NCI-H187 (cell line): ENCODE measurements at places on chromosomes 13 and 19.

GRCh38 chr13:44752164-44752563 is 176.0 kb upstream of the TSC22D1 start:
- DNase-seq: no peak

GRCh38 chr19:18280247-18281081 is 958 bp downstream of the JUND start:
- DNase-seq: peak; percentile 60

DNA sequence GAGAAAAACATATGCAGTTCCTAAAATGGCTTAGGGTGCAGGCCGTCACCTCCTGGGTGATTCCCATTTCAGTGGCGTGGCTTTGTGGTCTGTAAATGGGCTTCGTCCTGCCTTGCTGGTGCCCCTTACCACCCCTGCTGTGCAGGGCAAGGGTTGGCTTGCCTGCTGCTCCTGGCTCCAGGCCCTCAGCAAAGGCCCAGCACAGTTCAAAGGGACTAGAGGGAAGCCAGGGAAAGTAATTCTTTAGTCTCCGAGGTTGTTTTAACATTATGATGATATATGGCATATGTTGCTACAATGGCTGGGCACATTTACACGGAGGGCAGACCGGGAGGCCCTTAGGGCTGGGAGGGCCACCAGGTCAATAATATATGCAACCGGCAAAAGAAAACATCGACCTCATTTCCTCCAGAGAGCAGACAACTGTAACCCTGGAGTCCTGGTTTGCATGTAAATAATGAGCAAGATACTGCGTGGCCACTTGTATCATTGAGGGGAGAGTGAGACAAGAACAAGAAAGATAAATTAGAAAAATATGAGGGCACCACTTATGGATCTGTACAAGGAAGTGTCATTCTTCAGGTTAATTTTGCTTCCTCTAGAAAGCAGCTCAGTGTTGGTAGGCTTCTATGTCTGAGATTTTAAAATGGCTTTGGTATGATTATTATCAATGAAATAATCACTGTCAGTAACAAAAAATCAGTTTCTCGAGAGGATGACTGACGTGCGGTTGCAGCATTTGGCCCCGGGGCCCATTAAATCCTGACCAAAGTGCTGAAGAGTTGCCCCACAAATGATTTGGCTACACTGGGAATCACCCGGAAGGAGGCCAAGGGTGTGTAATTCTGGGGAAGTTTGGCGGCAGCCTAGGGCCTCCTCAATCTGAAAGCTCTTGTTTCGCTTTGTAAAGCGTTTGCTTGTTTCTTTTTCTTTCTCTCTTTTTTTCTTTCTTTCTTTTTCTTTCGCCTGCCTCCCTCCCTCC is 32.8 kb upstream of the URI1 start:
- no peak for DNase-seq

DNA sequence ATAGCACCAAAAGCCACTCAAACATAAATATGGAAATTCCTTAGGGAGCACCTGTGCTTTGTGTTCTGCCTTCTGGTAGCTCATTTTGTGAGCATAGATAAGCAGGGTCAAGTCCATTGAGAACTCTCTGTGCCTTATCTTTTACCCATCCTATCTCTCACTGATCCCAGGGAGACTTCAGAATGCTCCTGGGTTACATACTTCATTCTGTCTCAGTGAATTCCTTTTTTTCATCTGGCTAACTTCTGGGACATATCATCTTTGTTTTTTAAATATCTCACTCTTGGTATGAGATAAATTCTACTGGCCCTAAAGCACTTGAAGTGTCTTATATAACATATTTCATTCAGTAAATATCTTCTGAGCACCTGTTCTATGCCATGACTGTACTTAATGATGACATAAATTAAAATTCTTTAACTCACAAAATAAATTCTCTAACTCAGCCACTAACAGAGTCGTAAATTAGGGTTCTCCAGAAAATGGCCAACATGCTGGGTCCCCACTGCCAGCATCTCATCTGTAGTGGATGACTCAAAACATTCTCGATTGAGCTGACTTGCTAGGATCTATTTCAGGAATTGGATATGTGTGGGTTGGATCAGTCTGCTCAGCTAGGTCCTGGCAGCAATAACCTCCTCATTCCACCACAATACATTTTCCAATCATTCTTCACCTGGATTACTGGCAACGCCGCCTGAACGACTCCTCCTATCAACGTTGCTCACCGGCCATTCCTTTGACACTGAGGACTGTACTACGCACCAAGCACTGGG is 170.2 kb downstream of the FOXO1 start:
- no peak for DNase-seq

DNA sequence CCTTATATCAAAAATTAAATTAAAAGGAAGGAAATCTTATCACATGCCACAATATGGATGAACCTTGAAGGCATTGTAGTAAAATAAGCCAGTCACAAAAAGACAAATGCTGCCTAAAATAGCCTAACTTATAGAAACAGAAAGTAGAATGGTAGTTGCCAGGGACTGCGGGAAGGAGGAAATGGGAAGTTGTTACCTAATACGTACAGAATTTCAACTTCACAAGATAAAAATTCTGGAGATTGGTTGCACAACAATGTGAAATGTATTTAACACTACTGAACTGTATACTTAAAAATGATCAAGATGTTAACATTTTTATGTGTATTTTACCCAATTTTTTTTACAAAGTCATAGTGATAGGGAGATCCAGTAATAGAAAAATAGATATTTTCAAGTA is 10.2 kb upstream of the N4BP2L2 start:
- DNase-seq: no peak

- DNase-seq: peak; percentile 40
Observed at GRCh38 chr13:25574437-25575411, 202.9 kb downstream of the ATP8A2 start.

DNA sequence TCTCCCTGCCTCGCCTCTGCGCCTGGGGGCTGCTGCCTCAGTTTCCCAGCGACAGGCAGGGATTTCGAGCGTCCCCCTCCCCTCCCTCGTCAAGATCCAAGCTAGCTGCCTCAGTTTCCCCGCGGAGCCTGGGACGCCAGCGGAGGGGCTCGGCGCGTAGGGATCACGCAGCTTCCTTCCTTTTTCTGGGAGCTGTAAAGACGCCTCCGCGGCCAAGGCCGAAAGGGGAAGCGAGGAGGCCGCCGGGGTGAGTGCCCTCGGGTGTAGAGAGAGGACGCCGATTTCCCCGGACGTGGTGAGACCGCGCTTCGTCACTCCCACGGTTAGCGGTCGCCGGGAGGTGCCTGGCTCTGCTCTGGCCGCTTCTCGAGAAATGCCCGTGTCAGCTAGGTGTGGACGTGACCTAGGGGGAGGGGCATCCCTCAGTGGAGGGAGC is 722 bp upstream of the ICAM1 start:
- no peak for DNase-seq

DNA sequence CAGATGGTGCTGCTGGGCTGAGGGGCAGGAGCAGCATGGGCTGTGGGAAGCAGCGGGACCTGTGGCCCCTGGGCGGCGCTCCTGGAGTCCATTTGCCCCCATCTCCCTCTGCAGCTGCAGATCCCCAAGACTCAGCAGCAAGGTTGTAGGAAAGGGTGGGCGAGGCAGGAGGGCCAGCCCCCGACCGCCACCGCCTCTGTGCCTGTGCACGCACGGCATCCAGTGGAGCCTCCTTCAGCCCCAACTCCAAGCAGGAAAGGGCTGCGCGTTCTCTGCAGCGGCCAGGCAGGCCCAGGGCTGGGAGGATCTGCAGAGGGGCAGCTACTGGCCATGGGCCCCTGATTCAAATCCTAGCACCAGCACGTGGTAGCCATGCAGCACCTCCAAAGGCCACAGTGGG is 20.8 kb downstream of the DPF1 start:
- no peak for DNase-seq

DNA sequence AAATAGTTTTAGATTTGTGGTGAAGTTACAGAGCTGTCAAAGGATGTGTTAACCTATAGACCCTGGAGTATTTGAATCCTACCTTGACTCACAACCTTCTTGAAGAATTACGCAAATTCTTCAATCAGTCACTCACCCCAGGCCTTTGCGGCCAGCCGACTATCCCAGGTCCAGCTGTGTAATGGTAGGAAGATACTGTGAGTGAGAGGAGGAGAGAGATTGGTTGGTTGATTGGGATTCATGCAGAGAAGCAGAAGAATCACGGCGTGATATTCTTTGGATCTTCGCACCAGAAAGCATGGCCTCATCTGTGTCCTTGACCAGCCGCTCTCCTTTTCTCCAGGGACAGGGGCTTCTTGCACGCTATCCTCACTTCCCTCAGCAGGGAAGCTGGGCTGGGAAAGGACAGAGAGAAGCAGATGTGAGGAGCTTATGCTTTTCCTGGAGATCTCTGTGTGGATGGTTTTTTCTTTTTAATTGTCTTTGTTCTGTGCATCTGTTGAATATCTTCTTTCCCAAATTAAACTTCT is 249.1 kb downstream of the GGACT start:
- DNase-seq: no peak

DNA sequence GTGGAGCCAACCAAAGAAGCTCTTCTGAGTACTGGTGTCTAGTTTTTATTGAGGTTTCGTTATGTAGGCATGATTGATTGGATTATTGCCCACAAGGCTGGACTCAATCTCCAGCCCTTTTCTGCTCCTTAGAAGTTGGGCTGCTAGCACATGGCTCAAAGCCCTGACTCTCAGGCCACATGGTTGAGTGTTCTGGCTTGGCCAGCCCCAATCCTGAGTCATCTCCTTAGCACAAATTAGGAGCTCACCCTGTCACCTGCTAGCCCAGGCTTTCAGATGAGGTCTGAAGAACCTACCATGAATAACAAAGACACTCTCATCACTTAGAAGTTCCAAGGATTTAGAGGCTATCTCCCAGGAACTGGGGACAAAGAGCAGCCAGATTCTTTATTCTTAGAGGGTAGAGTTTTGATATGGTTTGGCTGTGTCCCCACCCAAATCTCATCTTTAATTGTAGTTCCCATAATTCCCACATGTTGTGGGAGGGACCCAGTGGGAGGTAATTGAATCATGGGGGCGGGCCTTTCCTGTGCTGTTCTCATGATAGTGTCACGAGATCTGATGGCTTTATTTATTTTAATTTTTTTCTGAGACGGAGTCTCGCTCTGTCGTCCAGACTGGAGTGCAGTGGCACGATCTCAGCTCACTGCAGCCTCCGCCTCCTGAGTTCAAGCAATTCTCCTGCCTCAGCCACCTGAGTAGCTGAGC is 11.3 kb downstream of the DPY19L3 start:
- no peak for DNase-seq

GRCh38 chr19:17424743-17425365 is 5.0 kb downstream of the MVB12A start:
- DNase-seq: no peak

DNA sequence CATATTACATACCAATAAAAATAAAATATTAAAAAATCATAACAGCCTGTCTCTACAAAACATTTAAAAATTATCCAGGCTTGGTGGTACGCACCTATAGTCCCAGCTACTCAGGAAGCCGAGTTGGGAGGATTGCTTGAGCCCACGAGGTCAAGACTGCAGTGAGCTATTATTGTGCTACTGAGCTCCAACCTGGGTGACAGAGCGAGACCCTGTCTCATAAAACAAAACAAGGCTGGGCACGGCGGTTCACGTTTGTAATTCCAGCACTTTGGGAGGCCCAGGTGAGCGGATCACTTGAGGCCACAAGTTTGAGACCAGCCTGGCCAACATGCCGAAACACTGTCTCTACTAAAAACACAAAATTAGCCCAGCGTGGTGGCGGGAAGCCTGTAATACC is 52.2 kb upstream of the LSM14A start:
- no peak for DNase-seq

DNA sequence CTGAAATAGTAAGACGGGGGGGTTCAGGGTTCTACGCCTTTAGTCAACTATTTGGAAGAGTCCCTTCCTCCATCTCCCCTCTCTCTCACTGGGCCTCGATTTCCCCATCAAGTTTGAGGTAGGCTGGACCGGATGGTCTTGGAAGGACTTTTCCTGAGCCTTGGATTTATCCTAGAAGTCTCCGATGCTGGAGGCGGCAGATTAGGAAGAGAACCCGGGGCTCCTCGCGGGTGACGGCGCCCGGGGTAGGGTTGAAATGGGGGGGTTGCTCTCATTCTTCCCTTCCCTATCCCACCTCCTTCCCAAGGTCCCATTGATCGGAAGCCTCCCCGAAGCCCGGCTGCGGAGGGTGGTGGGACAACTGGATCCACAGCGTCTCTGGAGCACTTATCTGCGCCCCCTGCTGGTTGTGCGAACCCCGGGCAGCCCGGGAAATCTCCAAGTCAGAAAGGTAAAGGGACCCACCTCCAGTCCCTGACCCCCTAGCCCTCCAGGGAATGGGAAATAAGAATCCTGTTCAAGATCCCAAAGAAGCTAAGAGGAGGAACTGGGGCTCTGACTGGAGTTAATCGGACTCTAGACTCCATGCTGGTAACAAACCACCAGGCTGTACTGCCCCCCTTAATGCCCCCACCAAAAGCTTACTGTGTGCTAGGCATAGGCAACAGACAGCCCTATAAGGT is 781 bp downstream of the QPCTL start:
- DNase-seq: peak; percentile 32

DNA sequence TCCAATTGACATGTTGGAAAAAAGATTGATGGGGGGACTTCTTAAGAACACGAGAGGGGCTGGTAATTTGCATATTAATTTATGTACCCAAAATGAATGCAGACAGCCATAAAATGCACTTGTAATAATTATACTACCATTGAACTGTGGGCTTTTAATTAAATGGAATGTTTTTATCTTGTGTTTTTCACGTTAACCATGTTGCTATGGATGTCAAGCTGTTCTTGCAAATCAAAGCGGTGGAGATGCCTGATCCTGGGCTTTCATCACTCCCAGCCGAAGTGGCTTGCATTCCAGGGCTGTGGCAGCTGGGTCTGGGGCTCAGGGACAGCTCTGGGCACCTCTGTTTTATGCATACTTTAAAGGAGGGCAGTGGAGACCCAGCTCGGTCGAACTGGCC is 179.4 kb upstream of the TMTC4 start:
- no peak for DNase-seq

- DNase-seq: no peak
Observed at GRCh38 chr13:33403807-33404362, 118.3 kb upstream of the STARD13 start.

- no peak for DNase-seq
Observed at GRCh38 chr13:109751477-109751876, 34.9 kb downstream of the IRS2 start.

GRCh38 chr13:95477187-95477586 is 75.3 kb upstream of the CLDN10 start:
- DNase-seq: no peak

- no peak for DNase-seq
Observed at GRCh38 chr13:37918116-37918714, 48.6 kb upstream of the TRPC4 start.

DNA sequence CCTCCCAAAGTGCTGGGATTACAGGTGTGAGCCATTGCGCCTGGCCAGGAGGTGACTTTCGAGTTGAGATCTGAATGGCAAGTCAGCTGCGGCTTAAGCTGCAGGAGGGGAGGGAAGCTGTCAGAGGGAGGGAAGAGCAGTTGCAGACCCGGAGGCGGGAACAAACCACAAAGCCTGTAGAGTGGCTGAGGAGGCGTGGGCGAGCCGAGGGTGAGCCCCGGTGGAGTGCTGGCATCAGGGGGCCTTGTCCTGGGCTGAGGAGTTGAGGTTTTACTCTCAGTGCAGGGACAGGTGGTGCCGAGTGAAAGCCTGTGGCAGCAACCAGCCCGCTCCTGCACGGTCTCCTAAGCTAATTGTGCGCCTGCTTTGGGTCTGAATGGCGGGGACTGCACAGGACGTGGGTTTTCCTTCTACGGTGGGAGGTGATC is 24.2 kb downstream of the PPP1R37 start:
- DNase-seq: peak; percentile 93

- DNase-seq: no peak
Observed at GRCh38 chr19:10321874-10322835, 6.3 kb upstream of the FDX2 start.

GRCh38 chr19:11581740-11582139 is 4.3 kb upstream of the ACP5 start:
- no peak for DNase-seq

- DNase-seq: no peak
Observed at GRCh38 chr13:83515268-83516015, 366.8 kb downstream of the SLITRK1 start.
